Peyer's patch (tissue), 4 donors: ENCODE measurements at places on chromosomes 16 and 17.

GRCh38 chr17:70158180-70158579, 11.2 kb upstream of the KCNJ2 start:
- DNase-seq, result no peak

GRCh38 chr17:60971515-60972369, 294.1 kb downstream of the BCAS3 start:
- DNase-seq, result no peak

GRCh38 chr17:5913032-5913531, 157.1 kb upstream of the WSCD1 start:
- DNase-seq, result no peak

GRCh38 chr17:29412780-29413565, 22.8 kb downstream of the TAOK1 start:
- DNase-seq, result no peak

GRCh38 chr16:3383045-3383448, 17.8 kb downstream of the ZSCAN32 start:
- DNase-seq, result no peak

DNA sequence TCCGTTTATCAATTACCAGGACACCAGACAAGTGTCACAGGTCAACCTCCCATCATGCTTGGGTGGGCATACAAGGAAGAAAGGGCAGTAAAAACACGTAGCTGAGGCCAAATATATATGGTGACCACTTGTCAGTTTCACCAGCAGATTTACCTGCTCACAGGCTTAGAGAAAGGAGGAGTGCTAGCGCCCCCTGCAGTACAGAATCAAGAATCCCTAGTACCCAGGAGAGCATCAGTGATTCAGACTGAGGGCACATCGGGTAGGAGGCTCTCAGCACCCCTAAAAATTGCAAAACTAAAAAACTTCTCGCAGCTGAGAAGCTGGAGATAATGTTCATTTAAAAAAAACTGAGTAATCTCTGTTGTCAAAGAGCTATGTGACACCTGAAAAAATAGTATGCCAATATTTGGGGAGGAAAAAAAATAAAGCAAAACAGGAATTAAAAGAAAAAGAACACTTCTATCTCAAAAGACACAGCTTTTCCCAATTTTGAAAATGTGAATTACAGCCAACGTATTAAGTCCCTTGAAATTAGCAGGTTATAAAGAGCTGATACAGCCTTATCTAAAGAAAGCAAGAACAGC, 21.2 kb upstream of the MON1B start:
- no peak for DNase-seq

- DNase-seq, result no peak
Observed at GRCh38 chr16:78684655-78685375, 585.4 kb downstream of the WWOX start.

GRCh38 chr16:67672739-67673662, 6.4 kb downstream of the C16orf86 start:
- DNase-seq, result peak; percentile 72

DNA sequence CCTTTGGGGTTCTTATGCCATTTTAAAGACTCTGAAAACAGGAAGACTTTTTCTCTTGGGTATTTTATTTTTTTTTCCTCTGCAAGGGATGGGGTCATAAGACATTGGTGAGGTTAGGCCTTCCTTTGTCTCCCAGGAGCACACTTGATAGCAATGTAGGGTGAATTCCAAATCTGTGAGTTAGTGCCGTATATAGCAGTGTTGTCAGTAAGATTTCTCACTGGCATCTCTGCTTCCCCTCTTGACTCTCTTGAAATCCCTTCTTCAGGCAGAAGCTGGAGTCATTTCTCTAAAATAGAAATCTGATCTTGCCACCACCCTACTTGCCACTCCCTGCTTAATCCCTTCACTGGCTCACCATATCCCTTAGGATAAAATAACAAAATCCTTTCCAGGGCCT, 529.7 kb downstream of the WWOX start:
- DNase-seq, result no peak

- DNase-seq, result no peak
Observed at GRCh38 chr17:21025451-21025850, 17.4 kb downstream of the USP22 start.

DNA sequence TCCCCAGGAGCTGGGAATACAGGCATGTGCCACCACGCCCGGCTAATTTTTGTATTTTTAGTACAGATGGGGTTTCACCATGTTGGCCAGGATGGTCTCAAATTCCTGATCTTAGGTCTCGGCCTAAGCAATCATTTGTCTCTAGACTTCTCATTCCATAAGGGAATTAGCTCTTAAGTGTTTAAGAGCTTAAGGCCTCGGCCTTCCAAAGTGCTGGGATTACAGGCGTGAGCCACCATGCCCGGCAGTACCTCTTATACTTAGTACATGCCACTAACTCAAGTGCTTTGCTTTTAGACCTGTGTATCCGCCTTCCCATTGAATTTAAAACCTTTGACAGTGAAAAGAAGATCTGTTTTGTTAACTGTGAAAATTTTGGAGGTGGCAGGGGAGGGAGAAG, 16.6 kb upstream of the IL21R start:
- DNase-seq, result no peak

- no peak for DNase-seq
Observed at GRCh38 chr16:79130616-79131015, 469.9 kb downstream of the MAF start.

GRCh38 chr17:41959336-41960095, 7.1 kb upstream of the CNP start:
- no peak for DNase-seq

DNA sequence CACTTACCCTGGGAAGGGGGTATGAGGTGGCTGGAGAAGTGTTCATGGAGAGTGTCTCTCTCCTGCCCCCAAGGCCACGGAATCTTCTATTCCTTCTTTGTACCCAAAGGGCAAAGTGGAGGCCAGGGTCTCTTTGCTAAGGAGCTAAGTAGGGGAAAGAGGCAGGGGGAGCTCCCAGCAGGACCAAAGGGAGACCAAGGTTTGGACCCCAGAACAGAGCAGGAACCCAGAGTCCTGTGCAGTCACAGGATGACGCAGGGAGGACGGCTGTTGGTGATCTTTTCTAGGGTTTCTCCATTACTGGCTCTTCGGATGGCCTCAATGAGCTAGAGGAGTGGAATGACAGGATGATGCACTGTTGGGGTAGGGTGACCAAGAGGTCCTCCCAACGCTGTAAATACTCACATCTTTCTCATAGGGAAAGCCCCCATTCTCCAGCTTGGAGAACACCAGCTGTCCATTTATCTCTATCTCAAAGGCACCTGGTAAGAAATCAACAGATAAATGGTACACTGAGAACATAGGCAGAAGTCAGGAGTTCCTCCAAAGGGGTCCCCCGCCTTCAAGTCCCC, 966 bp downstream of the MIEN1 start:
- DNase-seq, result no peak

- no peak for DNase-seq
Observed at GRCh38 chr16:83817022-83817421, 9.2 kb downstream of the HSBP1 start.

DNA sequence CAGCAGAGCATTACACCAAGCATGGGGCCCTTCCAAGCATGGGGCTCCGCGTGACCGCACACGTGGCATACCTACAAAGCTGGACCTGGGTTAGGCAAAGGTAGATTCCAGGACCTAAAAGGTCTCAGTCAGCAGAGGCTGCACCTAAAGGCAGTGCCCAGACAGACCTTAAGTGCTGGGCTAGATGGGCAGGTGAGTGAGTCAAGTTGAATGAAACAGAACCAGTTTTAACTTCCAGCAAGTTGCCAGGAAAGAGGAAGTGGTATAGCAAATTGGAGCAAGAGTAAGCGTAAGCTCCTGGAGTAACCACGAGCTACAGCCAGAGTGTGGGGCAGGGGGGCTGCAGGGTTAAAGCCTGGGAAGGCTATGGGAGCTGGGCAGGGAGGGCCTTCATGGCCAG, 49.5 kb downstream of the SRCIN1 start:
- no peak for DNase-seq

DNA sequence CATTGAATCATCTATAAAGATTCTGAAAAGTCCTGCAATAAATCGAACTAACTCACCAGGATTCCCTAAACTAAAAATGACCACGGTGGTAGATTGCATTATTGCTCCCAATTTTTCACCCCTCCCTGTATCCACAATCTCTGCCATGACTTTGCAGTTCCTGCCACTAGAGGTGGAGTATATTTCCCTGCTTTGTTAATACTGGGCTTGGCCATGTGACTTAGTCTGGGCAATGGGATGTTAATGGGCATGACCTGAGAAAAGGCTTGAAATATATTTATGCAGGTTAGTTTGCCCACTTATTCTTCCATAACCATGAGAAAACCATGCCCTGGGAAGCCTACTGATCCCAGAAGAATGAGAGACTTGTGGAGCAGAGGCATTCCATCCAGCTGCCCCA, 59.1 kb downstream of the NOG start:
- DNase-seq, result no peak

GRCh38 chr16:11224096-11224893, 31.7 kb downstream of the SOCS1 start:
- peak; percentile 73 for DNase-seq

GRCh38 chr16:50244504-50245416, 21.6 kb upstream of the ADCY7 start:
- no peak for DNase-seq

GRCh38 chr17:32192379-32192778, 50.1 kb downstream of the RHOT1 start:
- no peak for DNase-seq

DNA sequence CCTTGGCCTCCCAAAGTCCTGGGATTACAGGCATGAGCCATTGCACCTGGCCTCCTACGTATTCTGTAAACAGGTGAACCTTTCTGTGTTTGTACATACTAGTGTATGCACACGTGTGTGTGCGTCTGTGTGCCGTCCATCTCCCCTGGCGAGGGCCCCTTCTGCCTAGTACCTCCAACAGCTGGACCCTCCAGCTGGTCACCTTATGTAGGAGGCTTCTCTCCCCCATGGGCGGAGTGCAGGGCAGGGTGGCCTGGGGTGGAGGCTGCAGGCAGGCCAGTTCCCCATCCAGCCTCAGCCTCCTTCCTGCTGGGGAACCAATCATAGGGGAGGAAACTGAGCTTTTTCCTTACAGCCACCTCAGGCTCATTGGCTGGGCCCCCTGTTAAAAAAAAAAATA, 24.4 kb upstream of the DOC2B start:
- peak; percentile 35 for DNase-seq

DNA sequence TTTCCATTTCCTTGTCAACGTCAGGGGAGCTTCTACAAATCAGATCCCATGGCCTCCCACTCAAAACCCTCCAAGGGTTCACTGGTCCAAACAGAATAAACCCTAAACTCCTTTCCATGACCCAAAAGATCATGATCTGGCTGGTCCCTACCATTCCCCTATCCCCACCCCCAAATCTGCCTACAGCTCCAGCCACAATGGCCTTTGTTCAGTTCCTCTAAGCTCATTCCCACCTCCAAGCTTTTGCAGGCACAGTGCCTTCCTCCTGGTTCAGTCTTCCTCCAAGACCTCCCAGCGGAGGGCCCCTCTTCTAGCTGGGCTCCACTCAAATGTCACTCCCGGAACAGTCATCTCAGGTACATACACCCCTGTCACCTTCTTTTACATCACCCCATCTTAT, 2.0 kb downstream of the GPRC5B start:
- no peak for DNase-seq

DNA sequence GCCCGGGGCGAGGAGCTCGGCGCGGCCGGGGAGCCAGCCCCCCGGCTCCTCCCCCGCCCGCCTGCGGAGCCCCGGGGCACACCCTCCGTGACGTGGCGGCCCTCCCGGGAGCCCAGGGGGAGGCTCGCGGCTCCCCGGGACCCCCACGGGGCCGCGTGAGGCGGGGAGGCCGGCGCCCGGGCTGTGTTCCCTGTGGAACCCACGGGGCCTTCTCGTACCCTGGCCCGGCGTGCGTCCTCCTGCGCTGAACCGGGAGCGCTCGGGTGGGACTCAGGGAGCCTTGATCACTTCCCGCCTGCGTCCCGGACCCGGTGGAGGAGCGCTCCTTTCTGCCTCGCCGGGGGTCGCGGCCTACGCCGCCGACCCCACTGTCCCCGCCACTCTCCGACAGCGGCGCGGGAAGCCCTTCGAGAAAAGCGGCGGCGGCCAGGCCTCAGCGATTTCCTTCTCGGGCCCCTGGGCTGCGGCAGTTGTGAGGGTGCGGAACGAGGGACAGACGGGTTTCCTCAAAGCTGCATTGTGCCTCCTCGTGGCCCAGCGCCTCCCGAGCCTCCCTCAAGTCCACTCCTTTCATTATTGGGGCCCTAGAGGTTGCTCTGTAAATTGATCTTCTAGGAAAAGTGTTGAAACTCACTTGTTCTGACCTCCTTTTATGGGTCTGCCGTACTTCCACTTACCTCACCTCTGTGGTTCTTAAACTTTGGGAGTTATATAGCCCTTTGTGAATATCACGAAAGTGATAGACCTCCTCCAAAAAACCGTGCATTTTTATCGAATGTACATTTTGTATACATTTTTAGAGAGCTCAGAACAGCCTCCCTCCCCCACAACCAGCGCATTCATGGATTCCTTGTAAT, 597 bp downstream of the LIG3 start:
- DNase-seq, result peak; percentile 90

DNA sequence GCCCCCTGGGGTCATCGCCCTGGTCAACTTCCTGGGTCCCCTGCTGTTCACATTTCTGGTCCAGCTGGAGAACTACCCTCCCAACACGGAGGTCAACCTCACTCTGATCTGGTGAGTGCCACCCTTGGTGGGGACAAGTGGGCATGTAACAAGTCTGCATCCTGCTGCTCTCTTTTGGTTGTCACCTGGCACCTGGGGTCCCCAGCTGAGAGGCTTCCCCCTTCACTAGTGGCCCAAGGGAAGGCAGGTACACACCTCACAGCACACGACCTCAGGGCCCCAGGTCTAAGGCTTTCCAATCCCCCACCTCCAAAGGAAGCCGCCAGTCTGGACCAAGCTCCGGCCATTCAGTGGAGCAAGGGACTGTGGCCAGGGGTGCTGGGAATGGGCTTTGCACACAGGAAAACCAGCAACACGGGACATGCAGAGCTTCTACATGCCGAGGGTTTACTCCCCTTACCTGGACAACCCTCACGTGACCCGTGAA, 4.4 kb downstream of the TMC8 start:
- DNase-seq, result no peak

DNA sequence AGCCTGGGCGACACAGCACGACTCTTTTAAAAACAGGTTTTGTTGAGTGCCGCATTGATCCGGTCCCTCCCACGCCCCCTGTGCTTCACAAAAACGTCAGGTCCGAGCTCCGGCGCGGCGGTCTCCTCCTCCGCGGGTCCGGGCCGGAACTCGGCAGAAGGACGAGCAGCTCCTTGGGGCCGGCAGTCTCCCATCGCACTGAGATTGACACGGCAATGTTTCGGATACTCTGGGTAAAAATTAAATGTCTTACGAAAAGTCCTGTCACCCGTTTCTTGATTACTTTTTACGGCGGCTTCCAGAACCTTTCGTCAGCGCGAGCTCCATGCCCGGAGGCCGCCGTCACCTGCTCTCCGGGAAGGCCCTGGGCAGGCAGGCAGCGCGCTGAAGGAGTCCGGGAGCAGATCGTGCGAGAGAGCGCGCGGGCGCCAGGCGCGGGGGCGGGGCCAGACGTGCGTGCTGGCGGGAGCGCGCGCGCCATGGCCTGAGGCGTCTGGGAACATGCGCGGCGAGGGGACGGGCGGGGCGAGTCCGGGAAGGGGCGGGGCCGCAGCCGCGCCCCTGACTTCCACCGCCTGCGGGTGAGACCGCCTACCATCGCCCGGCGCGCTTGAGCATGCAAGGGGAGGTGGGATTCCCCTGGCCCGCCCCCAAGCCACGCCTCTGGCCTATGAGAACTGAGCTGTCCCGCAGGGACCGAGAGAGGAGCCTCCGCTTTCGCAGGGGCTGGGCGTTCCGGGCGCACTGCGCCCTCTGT, 11.7 kb upstream of the SRL start:
- peak; percentile 100 for DNase-seq

GRCh38 chr17:75077496-75078283, 10.1 kb upstream of the SLC16A5 start:
- DNase-seq, result peak; percentile 81
